Hematopoietic multipotent progenitor cell treated with erythropoietin and hydrocortisone succinate and interleukin-3 and kit ligand, for 6 days (in vitro differentiated cells): ENCODE measurements at places on chromosomes 6 and 20.

- no peak for DNase-seq
Measured at GRCh38 chr20:59600472-59600871, 3.9 kb upstream of the PHACTR3 start.

- DNase-seq, result no peak
Measured at GRCh38 chr20:34310481-34311117, 7.4 kb upstream of the AHCY start.

DNA sequence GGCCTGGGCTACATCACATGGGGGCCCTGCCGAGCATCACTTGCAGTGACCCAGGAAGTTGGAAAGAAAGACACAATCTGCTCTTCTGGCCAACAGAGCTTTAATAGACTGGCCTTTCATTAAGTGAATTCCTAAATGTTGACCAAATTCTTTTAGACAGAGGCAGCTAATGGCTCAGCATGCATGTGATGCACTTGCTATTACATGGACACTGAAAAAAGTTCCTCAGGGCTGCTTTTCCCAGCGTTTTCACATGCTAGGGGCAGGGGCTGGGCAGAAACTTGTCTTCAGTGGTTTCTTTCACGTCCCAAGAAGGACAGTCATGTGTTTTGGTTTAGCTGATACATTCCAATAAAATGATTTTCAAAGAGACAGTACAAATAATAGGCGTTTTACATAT, 651.0 kb upstream of the SLC35B3 start:
- DNase-seq, result no peak

- DNase-seq, result no peak
Measured at GRCh38 chr20:38108438-38108985, 56.6 kb downstream of the TGM2 start.

- no peak for DNase-seq
Measured at GRCh38 chr6:83601119-83601518, 88.8 kb downstream of the PRSS35 start.

- DNase-seq, result no peak
Measured at GRCh38 chr6:71888756-71889340, 2.5 kb downstream of the RIMS1 start.

- DNase-seq, result peak; percentile 57
Measured at GRCh38 chr20:62644802-62645496, 2.6 kb downstream of the SLCO4A1 start.

GRCh38 chr20:25227317-25227831, 20.5 kb upstream of the PYGB start:
- peak; percentile 55 for DNase-seq

DNA sequence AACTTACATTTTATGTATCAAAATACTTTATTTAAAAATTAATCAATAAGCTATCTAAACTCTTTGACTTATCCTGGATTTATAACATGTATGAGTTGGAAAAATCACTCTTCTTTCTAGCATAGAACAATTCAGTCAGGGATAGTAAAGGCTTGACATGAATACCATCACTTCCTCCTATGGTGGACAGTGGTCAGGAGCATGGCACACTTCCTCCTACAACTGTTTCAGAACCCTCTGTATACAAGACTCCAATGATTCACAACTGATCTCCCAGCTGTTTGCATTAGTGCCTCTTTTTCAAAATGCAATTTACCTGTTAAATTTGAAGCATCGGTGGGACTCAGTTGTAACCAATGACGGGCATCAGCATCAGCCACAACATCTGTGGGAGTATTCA, 129.7 kb downstream of the RALGAPA2 start:
- no peak for DNase-seq

GRCh38 chr6:134103006-134103405, 50.6 kb upstream of the SLC2A12 start:
- DNase-seq, result peak; percentile 75

- DNase-seq, result peak; percentile 85
Measured at GRCh38 chr6:30544666-30545272, 11.5 kb downstream of the GNL1 start.

- DNase-seq, result no peak
Measured at GRCh38 chr6:9593554-9593953, 821.3 kb downstream of the TFAP2A start.

DNA sequence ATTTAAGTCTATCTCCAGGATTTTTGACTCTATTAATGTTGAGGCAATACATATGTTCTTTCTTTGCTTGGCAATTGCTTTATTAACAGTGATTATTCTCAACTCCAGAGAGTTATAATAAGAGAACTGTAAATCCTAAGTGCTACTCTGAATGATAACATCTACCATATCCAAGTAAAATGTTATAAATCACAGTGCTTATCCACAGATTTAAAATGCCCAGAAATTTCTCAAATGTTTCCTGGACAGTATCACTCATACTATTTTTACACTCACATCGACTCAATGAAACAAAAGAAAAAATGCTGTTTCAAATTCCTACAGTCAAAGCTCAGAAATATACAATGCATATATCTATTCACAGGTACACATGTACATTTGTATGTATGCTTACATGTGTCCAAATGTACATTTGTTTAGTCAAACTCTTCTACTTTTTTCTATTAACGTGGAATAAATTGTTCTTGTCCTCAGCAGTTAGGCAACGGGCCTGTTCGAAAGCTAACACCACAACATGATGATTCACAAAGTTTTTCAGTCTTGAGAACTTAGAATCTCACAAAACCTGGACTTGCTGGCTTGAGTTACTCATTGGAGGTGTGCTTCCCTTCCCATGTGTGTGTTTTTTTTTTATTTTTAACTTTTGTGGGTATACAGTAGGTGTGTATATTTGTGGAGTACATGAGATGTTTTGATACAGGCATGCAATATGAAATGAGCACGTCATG, 193.0 kb downstream of the GJA10 start:
- DNase-seq, result no peak

- peak; percentile 85 for DNase-seq
Measured at GRCh38 chr6:38671885-38672467, 31.0 kb downstream of the GLO1 start.

GRCh38 chr20:41478026-41478425, 111.4 kb upstream of the EMILIN3 start:
- DNase-seq, result peak; percentile 63
